DMS153 (cell line): ENCODE measurements at places on chromosomes 12 and 14.

DNA sequence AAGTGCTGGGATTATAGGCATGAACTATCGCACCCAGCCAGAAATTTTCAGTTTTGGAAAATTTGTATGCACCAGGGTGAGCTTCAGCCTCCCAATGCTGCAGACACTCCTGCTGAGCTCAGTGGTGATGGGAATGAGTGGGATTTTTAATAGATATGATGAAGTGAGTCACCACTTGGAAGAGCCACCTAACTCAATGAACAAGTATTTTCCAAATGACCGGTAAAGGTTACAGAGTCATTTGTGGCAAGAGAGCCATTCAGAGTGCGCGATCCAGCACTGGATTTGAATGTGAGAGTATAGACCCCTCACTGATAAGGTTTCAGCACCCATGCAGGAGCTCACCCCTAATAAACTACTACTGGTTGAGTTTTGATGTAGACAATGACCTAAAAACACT lies 100.7 kb downstream of the PPP2R5C start:
- DNase-seq: no peak

DNA sequence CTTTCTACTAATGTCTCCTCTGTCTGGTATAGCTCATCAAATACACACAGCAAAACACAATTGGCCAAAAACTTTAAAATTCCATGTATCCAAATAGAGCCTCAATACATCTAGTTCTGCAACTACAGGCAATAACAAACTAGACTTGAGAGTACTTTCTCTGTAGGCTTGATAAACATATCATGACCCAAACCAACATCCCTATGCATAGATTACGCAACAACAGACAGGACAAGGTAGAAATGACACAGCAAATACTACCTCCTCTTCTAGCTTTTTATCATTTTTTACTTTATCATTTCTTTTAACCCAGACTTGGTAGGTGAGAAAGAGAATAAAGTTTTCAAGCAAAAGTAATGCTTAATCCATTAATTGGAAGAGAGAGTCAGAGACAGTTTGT lies 41.8 kb downstream of the EML5 start:
- no peak for DNase-seq

DNA sequence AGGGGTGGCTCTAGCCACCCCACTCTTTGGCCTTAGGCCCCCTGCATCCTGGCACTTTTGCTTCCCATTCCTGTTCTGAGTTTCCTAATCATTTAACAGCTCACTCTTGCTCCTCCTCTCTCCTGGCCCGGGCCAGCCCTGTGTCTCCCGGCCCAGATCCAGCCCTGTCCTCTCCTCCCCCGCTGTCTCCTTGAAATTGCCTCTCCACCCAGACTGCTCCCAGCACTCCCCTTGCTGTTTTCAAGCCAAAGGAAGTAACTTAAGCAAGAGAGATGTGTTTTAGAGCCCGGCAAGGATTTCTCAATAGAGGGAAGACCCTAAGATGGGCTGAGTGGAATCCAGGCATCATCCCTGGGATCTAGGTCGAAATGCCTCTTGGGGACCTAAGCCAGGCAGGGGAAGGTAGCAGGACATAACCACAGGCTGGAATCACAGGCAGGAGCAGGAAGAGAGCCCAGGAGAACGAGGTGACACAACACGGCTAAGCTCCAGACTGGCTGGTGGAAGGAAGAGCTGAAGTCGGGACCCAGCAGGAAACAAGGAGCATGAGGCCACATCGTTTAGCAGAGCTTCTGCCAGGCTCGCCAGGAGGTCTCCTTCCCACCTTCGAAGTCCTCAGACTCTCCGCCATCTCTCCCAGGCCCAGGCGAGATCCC lies 2.0 kb upstream of the LRP1-AS start:
- DNase-seq: no peak

GRCh38 chr12:100951756-100952155 lies 157.2 kb downstream of the ANO4 start:
- DNase-seq: no peak

- DNase-seq: peak; percentile 31
Measured at GRCh38 chr12:4320497-4320852, 538 bp upstream of the TIGAR start.

- no peak for DNase-seq
Measured at GRCh38 chr14:95647926-95648325, 38.3 kb upstream of the TCL1B start.

GRCh38 chr14:33352821-33353220 lies 414.1 kb downstream of the NPAS3 start:
- no peak for DNase-seq
